ENCODE measurements at places on chromosomes 2 and 18. TPM values are rescaled to one million over a fixed set of nuclear protein-coding genes. Genes with fewer than 3 reads are reported as not detected.

Gene RNF152
- 76.5 TPM for total RNA-seq

DNA sequence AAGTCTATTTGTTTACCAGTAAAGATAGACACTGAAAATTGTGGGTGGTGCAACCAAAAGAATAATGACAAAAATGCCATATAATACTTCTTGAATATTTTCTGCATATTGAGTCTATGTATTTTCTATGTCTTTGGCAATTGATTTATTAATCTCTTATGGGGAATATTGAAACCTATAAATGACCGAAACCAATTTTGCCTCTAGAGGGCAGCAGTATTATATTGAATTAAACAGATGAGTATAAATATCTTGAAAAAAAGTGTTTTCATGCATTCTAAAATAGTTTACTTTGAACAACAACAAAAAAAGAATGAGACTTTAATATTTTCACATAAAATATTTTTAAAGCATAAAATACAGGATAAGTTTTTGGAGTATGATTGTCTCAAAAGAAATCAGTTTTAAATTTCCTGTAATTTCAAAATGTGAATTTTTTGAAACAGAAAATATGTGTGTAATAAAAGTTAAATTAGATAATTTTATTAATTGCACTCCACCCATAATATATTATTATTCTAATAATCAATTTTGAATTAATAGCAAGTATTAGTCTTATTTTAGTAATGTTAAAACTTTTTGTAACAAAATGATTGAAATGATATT, 49.9 kb upstream of the CALCRL start:
- no peak for DNase-seq

GRCh38 chr2:62363166-62363565, 142.8 kb downstream of the TMEM17 start:
- DNase-seq, result no peak

Gene C2orf80
- not detected for total RNA-seq

DNA sequence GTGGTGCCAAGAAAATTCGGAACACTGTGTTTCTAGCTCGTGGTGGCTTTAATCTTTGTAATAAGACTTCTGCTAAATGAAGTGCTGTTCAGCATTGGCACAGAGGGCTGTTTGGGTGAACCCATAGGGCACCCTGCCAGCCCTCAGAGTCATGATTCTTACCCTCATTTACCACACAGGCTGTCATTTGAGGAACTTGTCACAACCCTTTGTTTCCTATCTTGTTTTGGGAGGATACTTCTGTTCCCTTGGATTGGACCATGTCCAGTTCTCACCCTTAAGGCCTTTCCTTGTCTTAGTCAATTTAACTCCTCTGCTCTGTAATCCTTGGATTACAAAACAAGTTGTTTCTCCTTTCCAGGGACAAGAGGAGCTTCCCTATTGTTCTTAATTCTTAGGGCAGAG, 225.7 kb downstream of the MTX2 start:
- DNase-seq, result no peak

DNA sequence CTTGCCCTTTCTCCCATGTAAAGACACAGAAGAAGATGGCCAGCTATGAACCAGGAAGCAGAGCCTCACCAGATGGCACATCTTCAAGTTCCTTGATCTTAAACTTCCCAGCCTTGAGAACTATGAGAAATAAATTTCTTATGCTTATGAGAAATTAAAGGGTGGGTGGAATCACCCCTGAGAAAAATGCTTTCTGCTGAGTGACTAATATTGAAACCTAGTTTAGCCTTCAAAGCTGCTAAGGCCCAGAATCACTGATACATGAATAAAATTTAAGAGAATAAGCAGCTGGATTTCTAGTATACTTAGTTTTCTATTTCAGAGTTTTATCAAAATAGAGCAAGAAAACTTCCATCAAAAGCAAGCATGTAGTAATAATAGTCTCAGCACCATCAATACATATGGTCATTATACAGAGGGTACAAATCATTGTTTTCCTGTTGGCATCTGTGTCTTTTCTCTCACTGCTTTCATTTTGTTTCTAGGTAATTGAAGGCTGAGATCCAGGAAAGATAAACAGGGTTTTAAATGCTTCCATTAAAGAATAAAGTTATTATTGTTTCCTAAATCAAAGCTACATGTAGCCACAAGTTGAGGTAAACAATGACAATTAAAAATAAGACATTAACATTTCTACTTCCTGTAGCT, 53.3 kb upstream of the COL5A2 start:
- DNase-seq, result no peak

GRCh38 chr2:68889500-68889899, 18.3 kb upstream of the BMP10 start:
- no peak for DNase-seq

GRCh38 chr2:174722942-174723592, 41.2 kb downstream of the CHRNA1 start:
- no peak for DNase-seq

- no peak for DNase-seq
These were observed 67.3 kb downstream of the CAMKMT start for GRCh38 chr2:44429034-44429433.

- peak; percentile 85 for DNase-seq
These were observed 77.1 kb downstream of the HS1BP3 start for GRCh38 chr2:20573620-20574422.

DNA sequence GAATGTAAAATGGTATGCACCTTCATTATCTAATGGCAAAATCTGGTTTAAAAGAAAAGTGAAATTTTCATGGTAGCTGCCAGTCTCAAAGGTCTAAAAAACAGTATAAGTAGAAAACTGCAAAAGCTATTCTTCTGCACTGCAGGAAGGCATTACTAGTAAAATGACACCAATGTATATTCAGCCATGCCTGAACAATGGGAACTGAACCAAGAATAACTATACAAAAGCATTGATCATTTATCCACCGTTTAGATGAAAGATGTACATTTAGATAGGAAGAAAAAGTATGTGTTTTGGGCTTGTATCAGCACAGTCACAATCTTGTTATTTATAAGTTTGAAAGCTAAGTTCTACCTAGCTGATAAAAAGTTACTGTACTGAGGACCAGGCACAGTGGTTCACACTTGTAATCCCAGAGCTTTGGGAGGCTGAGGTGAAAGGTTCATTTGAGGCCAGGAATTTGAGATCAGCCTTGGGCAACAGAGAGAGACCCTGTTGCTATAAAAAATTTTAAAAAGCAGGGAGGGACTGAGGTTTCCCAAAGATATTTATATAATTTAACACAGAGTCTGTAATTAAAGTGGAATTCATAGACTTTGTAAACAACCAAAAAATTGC, 163.1 kb upstream of the WDSUB1 start:
- DNase-seq, result no peak

DNA sequence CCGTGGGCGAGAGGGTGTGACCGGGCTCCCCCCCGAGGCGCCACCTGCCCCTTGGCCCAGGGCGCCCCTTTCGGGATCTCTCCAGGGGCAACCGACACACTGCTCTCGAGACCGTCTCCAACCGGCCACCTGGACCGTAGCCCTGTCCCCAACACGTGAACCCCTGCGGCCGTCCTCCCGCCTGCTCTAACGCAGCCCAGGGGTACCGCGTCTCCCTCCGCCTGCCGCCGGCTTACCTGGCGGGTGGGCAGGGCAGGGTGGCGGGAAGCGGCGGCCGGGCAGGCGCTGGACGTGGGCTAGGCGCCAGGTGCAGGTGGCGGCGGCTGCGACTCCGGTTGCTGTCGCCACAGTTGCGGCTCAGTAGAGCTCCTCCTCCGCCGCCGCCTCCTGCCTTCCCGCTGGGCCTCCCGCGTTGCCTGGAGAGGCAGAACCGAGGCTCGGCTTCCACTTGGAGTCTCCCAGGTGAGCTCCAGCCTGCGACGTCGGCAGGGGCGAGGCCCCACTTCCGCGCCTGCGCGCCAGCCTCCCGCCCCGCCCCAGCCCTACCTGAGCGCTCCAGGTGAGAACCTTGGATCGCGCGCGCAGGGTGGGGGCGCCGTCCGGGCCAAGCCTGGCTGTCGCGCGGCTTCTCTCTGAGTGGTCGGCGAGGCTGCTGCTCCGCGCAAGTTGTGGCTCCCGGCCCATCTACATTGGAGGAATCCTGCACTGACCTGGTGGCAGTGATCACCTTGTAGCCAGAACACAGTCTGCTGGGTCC, at the start of gene GALNT3:
TSS of gene GALNT3 (minus strand) at position 469 of the 757 bp plus-strand sequence. CDS start 23,547 bp downstream, outside the sequence.
- DNase-seq, result no peak

GRCh38 chr2:149192427-149192826, 138.0 kb upstream of the LYPD6 start:
- no peak for DNase-seq

Gene ACMSD
- total RNA-seq, result not detected

DNA sequence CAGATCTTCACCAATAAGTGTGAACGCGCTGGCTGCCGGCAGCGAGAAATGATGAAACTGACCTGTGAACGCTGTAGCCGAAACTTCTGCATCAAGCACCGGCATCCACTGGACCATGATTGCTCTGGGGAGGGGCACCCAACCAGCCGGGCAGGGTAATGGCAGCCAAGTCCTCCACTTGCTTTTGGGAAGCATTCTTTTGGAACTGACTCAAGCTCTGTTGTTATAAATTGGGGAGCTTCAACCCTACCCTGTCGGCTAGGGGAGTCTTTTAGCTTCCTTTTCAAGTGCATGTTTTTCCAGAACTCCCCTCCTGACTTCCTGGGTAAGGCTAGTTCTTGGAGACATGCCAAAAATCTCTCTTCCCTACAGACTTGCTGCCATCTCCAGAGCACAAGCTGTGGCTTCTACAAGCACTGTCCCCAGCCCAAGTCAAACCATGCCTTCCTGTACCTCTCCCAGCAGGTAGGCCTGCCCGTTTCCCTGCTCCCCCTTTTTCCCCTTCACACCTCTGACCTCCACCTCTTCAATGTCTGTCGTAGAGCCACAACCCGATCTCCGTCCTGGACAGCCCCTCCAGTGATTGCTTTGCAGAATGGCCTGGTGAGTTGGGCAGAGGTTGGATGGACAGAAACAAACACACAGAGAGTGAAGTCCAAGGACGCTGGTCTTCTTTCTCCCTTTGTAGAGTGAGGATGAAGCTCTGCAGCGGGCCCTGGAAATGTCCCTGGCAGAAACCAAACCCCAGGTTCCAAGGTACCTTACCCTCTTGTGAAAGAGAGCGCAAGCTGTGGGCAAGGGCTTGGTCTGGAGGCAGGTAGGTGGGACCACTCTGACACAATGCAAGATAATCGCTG, 1.5 kb downstream of the ZFAND2B start:
- DNase-seq, result no peak

- no peak for DNase-seq
These were observed 43.3 kb upstream of the LGALSL start for GRCh38 chr2:64410671-64411070.

Gene PJVK
- 0.46 TPM for total RNA-seq

Gene FSHR
- total RNA-seq, result not detected

DNA sequence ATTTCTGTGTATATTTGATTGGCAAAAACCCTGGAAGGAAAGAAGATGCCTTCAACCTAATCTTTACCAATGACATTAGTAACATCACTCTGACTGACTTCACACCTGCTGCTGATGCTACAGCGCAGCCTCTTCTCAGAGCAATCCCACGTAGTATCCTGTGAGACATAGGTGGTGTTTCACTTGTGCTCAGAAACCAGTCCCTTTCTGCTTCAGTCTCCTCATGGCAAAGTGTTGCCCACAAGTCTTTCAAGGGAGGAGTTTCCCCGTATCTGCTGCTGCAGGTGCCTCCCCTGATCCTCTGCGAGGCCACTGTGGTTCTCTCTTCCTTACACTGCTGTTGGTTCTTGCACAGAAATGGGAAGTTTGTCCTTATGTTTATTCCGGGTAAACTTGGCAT, 433.2 kb upstream of the TNP1 start:
- DNase-seq, result no peak

DNA sequence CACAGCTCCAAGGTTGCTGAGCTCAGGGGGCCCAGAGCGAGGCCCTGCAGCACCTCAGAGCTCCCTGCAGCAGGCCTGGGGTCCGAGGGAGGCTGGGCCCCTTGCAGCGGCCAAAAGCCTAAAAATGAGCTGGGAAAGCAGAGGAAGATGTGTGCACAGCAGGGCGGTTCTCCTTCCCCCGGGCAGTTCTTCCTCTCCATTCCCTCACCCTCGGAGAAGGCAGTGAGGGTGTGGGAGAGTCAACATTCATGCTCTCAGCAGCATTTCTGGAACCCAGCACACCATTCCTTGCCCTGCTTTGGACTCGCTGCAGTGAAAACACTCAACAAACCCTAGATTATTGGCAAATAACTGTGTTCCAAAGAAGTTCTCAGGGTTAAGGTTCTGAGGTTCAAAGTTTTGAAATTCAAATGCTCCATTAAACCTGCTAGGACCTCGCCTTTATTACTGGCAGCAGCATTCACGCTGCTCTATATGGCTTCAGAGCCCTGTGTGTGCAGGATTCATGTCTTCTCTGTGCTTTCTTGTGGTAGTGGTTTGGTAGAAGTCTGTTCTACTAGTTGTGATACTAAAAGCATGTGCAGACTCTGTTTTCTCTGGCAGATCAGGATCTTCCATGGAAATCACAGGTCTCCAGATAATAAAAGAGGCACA, 79.1 kb downstream of the CTIF start:
- no peak for DNase-seq

GRCh38 chr2:191748059-191748461, 70.1 kb downstream of the NABP1 start:
- no peak for DNase-seq

DNA sequence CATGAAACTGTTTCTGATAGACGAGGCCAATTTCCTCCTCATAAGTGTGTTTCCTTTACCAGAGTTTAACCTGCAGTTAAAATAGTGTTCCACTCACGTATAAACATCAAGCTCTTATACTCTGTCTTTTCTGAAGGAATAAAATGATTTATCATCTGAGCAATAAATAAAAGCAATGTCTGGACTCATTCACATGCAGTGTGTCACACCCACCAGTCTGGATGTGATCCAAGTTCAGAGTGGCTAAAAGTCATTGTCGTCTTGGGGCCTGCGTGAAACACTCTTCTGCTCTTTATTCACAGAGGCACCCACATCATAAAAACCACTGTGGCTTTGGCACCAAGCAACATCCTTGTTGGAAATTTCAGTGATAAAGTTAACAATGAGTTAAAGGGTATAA, 19.5 kb upstream of the SLC9A4 start:
- no peak for DNase-seq

DNA sequence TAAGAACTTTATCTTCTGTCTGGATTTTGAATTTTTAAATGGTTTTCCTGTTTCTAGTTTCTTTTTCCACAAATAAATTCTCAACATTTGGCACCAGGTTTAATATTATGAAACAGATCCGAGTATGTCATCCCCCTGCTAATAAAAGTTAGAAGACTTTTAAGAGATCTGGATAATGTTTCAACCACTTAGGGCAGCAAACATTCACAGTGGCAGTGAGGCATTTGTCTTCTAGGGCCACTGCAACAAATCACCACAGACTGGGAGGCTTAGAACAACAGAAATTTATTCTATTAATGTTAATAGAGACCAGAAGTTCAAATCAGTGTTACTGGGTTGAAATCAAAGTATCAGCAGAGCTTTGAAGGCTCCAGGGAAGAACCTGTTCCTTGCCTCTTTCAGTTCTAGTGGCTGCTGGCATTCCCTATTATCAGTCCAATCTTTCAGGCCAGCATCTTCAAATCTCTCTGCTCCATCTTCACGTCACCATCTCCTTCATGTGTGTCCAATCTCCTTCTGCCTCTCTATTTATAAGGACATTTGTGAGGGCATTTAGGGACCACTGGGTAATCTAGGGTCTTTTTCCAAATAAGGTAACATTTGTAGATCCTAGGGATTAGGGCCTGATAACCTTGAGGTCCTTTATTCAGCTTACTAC, 23.4 kb downstream of the ACSL3 start:
- DNase-seq, result no peak

GRCh38 chr2:120103723-120104467, 91.0 kb downstream of the EPB41L5 start:
- no peak for DNase-seq

Gene SNORC
- total RNA-seq, result 0.26 TPM

Gene SULT1C4
- total RNA-seq, result 7.0 TPM

Gene ASTL
- not detected for total RNA-seq

GRCh38 chr2:169329688-169330554, 32.4 kb downstream of the LRP2 start:
- DNase-seq, result no peak

Measured in pulmonary artery endothelial cell (primary cell).